GM12865 (cell line): ENCODE measurements at places on chromosomes 16 and 17.

GRCh38 chr17:45143094-45143670, 5.1 kb upstream of the HEXIM1 start:
- no peak for DNase-seq

DNA sequence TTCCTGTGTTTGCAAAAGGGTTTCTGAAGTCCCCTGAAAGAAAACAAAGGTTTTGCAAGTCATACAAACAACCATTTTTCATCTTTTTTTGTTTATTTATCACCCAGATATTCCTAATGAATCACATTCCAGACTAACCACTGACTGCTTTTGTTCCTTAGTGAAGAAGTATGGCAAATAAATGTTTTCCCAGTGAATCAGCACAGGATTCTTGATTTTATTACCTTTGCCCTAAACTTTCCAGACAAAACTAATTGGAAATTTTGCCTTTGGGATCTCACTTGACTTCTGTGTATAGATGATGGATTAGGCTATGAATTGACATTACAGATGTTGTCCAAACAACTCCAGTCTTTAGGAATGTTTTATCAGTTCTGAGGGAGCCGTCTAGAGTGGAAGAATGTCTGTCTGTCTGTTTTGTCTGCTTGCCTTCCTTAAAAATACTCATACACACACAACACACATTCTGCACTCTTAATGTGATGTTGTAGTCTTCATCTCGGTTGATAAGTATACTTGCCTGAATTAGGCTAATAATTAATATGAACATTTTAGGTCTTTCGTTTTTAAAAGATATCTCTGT, 48.9 kb downstream of the VMP1 start:
- DNase-seq = no peak

DNA sequence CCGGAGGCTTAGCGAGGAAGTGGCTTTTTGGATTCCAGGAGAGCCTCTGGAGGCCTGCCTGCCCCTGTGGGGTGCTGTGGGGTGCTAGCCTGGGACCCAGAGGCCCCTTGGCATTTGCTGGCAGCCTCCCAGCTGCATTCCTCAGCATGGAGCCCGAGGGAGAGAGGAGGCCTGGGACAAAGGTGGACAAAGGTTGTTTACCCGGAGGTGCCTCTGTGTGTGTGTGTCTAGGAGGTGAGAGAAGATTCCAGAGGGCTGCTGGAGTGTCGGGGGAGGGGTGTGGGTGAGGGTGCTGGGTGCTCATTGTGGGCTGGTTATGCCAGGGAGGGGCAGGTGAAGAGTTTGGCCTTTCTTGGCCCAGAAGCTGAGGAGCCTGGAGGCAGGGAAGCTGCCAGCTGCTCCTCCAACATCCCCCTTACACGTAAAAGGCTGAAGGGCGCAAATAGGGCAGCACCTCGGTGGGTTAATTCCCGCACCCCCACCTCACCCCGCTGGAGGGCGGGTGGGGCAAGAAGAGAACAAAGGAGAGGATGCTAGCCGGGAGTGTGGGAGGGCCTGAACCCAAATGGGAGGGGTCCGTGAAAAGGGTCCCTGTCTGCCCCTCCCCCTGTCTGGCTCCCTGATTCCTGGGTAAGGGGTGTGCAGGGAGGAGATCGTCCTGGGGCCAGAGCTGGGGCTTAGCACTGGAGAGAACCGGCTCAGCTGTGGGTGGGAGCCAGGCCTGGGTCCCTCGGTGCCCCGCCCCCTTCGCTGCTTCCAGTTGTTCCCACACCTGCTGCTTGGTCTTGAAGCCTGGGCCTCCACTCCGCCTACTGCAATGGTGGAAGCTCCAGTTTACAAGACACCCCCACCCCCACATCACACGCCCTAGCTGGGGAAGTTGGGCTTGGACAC, 9.9 kb downstream of the HEXIM2 start:
- no peak for DNase-seq

- no peak for DNase-seq
These were observed 24.5 kb upstream of the DUSP14 start for GRCh38 chr17:37465069-37465616.

DNA sequence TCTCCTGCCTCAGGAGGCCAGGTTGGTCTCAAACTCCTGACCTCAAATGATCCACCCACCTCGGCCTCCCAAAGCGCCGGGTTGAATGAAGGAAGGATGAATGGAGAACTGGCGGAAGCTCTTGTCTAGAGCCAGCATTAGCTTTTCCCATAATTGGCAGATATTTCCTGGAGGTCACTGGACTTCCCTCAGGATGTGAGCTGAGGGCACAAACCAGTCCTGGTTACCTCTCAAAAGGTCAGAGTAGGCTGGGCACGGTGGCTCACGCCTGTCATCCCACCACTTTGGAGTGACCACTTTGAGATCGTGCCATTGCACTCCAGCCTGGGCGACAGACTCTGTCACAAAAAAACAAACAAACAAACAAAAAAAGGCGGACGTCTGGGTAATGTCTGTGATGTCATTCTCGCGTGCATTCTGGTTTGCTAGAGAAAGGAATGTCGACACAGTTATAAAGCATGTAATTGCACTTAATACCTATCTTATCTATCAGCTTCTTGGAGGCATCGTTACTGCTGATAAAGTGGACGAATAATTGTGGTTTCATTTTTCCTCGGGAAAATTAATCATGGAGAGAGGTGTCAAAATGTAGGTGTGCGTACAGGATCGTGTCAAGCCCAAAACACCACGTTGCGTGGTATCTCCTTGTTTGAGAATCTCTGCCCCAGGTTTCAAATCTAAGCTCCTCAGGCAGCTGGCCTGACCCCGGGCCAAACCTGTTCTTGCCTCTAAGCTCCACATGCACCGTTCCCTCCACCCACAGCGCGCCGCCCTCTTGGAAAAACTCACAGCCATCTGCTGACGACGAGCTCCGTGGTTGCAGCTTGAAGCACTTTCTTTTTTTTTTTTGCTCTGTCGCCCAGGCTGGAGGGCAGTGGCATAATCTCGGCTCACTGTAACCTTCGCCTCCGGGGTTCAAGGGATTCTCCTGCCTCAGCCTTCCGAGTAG, 6.4 kb upstream of the CRK start:
- peak; percentile 32 for DNase-seq
